Kidney (tissue), 22 donors: ENCODE measurements at places on chromosomes 11 and 22. TPM values are rescaled to one million over a fixed set of nuclear protein-coding genes. Genes with fewer than 3 reads are reported as not detected.

GRCh38 chr11:34565417-34566207 is 52.0 kb upstream of the ELF5 start:
- no peak for DNase-seq
- no peaks in the 10 kb centered on the region for H3K4me1 ChIP-seq
- H3K36me3 ChIP-seq: no peaks in the 10 kb centered on the region
- H3K4me3 ChIP-seq: no peak overlapping the region
- H3K27ac ChIP-seq: no peak overlapping the region

GRCh38 chr11:65382804-65383368 is 440 bp upstream of the SLC25A45 start:
- peaks cover 54% of the 10 kb centered on the region for H3K4me1 ChIP-seq
- no peaks in the 10 kb centered on the region for H3K36me3 ChIP-seq
- peak overlapping the region; percentile 100 for H3K27ac ChIP-seq

DNA sequence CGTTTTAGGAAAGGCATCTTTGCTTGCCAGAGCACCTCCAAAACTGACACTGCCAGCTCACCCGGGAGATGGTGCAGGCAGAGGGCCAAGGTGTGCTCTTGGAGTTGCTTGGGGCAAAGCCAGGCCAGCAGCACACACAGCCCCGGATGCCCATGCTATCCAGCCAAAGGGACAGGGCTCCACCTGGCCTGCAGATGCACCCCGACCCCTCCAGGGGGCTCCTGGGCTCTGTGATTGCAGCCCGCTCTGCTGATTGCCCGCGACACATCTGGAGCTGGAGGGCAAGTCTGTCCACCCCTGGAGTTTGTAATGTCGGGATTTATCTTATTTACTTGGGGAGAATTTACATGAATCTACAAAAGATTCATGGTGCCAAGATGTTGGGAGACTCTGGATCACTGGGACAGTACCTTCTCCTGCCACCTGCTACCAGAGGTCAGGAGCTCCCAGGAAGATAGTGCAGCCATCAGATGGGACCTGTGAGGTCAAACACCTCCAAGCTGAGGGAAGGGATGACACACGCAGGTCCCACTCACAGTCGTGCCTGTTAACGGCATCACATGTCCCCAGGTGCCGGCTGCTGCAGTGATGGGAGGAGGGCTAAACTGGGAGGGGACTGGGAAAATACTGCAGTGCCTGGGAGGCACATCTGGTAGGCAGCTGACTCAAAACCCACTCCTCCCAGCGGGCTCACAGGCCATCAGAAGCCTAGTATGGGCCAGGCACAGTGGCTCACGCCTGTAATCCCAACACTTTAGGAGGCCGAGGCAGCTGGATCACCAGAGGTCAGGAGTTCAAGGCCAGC is 17.2 kb downstream of the CBX7 start:
- no peak overlapping the region for H3K4me3 ChIP-seq
- peak; percentile 79 for DNase-seq
- H3K4me1 ChIP-seq: no peaks in the 10 kb centered on the region
- H3K36me3 ChIP-seq: peaks cover 4% of the 10 kb centered on the region

The USP2 gene
- 30.4 TPM for total RNA-seq

The PITPNM1 gene
- total RNA-seq: 74.7 TPM
